ENCODE measurements at places on chromosomes 7 and 10.
A peak's percentile ranks its signal among the peaks of the same experiment; 100 is the strongest.

DNA sequence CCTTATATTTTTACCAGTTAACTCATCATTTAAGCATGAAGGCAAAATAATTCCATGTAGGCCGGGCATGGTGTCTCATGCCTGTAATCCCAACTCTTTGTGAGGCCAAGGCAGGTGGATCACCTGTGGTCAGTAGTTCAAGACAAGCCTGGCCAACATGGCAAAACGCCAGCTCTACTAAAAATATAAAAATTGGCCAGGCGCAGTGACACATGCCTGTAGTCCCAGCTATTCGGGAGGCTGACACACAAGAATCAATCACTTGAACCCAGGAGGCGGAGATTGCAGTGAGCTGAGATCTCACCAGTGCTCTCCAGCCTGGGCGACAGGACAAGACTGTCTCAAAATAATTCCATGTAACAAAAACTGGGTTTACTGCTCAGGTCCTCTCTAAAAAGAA is 18.3 kb downstream of the HNRNPA2B1 start:
- no peak for DNase-seq

DNA sequence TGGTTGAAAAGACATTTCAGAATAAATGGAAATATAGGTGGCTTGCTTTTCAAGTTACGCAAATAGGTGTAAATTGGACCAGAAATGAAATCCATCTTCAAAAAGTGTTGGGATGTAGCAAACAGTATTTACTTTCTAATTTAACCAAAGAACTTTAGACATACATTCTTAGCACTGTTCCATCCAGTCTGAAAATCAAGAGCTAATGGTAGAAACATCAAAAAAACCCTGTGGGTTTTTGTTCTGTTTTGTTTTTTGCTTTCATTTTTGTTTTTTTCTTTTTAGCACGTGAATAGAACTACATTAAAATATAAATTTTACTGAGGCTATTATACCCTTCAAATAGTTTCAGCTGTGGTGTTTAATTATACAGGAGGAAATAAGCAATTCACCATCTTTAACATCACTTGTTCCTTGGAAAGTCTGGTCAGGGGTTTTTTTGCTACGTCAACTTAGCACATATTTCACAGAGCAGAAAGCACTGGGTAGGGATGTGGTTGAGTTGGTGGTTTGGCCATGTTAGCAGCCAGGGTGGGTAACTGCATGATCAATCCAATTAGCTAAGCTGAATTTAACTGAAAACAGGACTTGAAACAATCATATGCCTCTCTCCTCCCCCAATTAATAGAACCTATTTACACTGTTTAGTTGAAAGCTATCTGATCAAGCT is 275.4 kb upstream of the PFKP start:
- no peak for DNase-seq

- DNase-seq, result no peak
Observed at GRCh38 chr10:10930979-10931743, 86.5 kb upstream of the CELF2 start.

DNA sequence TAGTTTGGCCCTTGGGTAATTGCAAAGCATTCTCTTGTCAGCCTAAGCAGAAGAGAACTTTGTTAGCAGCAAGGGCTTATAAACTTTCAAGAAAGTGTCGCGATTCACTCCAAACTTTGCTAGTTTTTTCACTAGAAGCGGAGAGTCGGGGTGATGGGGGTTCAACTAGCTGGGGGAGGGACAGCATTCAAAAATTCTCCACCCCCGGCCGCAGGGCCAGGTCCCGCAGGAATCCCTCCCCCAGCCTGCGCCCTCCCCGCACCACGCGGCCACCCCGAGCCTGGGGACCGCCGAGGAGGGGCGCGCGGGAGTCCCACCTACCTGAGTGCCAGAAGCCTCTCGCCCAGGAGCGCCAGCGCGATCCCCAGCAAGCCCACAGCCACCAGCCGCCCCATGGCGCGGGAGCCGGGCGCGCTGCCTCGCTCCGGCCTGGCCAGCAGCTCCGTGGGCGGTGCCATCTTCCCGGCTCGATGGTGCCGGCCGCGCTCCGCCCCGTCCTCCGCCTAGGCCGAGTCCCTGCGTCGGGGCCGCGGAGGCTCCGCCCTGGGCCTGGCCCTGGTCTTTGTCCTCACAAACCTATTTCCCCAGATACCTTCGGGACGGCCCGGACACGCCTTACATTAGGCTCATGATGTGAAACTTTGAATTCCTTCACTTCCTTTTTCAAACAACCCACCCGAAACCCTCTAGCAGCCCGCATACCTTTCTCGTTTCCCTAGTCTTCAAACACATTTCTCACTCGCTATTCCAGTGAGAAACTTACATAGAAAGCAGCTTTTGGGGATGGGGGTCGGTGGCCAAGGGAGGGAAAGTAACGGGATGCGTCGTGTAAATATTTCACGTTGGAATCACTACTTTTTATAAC is at the start of gene PON2:
Gene PON2, minus strand, starts transcription at position 472 of the 865 bp plus-strand sequence. Its CDS starts 77 bp downstream, at position 395.
- peak; percentile 13 for DNase-seq

GRCh38 chr10:89158446-89158845 is 48.7 kb downstream of the CH25H start:
- no peak for DNase-seq

DNA sequence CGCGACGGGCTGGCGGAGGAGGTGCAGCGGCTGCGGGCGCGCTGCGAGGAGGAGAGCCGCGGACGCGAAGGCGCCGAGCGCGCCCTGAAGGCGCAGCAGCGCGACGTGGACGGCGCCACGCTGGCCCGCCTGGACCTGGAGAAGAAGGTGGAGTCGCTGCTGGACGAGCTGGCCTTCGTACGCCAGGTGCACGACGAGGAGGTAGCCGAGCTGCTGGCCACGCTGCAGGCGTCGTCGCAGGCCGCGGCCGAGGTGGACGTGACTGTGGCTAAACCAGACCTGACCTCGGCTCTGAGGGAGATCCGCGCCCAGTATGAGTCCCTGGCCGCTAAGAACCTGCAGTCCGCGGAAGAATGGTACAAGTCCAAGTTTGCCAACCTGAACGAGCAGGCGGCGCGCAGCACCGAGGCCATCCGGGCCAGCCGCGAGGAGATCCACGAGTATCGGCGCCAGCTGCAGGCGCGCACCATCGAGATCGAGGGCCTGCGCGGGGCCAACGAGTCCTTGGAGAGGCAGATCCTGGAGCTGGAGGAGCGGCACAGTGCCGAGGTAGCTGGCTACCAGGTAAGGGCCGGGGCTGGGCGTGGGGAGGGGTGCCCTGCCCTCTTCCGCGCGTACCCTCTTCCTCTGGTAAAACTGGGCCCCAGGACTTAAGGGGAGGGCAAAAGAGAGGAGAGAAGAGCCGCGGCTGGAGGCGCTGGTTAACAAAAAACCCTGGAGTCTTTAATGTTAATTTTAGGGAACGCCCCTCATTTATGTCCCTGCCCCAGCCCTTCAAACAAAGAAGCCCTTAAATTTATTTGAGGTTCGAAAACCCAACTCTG is 987 bp downstream of the INA start:
- no peak for DNase-seq

- no peak for DNase-seq
Observed at GRCh38 chr7:7857143-7857583, 111.4 kb upstream of the GLCCI1 start.
